ENCODE measurements at places on chromosomes 16 and 17. TPM values are rescaled to one million over a fixed set of nuclear protein-coding genes. Genes with fewer than 3 reads are reported as not detected.

DNA sequence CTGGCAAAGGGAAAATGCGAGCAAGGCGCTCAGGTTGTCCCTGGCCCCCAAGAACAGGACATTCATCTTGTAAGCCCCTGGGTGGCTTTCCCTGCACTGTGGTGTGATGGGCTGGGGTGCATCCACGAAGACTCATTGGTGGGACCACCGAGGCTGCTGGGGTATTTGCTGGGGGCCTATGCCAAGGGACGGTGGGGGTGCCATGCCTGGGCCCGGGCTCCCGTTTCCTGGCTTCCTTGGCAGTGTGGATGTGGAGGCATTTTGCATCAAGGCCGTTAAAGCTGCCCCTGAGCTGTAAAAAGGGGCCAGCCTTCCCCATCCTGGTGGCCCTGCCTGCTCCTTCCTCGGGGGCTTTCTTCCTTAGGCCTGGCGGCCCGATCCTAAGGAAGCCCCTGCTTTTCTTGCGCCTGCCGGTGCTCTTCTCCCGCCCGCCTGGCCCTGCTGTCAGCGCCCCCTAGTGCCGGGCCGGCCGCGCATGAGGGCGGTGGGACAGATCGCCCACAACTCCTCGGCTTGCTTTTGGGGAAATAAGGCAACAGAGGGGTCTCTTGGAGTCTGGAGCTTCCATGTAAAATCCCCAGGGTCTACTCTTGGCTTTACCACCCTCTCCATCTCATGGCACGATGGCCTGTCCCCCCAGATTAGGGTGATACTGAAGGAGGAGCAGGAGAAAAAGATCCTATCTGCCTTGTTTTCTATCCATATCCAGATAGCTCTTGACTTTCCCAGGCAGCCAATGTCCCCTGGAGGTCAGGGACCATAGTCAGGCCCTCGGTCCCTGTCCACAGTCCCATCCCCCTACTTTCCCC is 9.8 kb upstream of the TBX2 start:
- no peaks in the 10 kb centered on the region for H3K36me3 ChIP-seq
- DNase-seq = no peak
- H3K27ac ChIP-seq = no peak overlapping the region
- H3K4me3 ChIP-seq = no peak overlapping the region
- peaks cover 7% of the 10 kb centered on the region for H3K4me1 ChIP-seq

- no peak overlapping the region for H3K27ac ChIP-seq
- H3K27me3 ChIP-seq = peaks cover 24% of the 10 kb centered on the region
- H3K4me3 ChIP-seq = no peak overlapping the region
- no peaks in the 10 kb centered on the region for H3K36me3 ChIP-seq
Observed at GRCh38 chr17:77593081-77593480, 365.4 kb upstream of the TNRC6C start.

NXPH3 gene
- 2.2 TPM for total RNA-seq

CARD14 gene
- total RNA-seq = not detected

DNA sequence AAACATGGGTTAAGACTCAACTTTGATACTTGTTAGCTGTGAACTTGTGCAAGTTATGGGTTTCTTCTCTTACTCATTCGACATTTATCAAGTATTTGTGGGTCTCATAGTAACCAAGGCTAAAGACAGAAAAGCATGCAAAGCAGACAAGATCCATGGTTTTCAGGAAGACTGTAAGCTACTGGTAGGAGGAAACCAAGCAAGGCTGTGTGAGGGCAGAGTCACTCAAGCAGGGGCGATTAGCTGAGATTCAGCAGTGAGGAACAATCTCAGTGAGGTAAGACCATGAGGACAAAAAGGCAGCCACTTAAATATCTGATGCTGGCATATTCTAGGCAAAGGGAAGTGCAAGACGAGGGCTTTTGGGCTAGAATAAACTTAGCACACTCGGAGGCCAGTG is 29.5 kb downstream of the MBTD1 start:
- H3K36me3 ChIP-seq = no peaks in the 10 kb centered on the region
- no peak for DNase-seq
- H3K4me3 ChIP-seq = no peak overlapping the region
- H3K27ac ChIP-seq = no peak overlapping the region
- H3K4me1 ChIP-seq = no peaks in the 10 kb centered on the region

- no peak overlapping the region for H3K4me3 ChIP-seq
- H3K27ac ChIP-seq = no peak overlapping the region
- no peaks in the 10 kb centered on the region for H3K36me3 ChIP-seq
- DNase-seq = no peak
- no peaks in the 10 kb centered on the region for H3K27me3 ChIP-seq
Observed at GRCh38 chr16:56226187-56226586, 34.9 kb downstream of the GNAO1 start.

DNA sequence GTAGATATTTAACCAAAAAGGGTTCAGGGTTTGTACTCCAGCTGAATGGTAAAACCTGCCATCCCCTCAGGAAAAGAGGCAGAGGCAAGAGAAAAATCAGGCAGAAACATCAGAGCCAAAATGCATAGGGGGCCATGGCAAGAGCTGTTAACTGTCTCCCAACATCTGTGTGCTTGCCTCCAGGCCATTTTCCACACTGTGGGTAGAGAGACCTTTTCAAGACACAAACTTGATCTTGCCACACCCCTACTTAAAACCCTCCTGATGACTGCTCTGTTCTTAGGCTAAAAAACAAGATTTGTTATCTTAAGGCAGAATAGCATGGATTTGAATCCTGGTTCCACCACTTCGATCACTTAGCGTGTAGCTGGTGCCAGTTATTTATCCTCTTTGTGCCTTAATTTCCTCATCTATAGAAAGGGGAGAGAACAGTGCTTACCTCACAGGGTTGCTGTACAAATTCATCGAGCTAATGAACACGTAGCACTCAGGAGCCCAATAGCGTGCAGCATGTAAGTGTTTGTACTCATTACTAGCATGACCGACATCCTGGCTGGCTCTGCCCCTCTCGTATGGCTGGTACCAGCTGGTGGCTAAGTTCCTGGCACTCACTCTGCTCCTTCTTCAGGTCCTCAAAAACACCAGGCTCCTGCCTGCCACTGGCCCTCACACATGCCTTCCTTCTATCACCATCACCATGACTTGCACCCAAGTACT is 25.8 kb downstream of the STAT3 start:
- H3K27ac ChIP-seq = no peak overlapping the region
- no peaks in the 10 kb centered on the region for H3K27me3 ChIP-seq
- no peak overlapping the region for H3K4me3 ChIP-seq
- peaks cover 39% of the 10 kb centered on the region for H3K4me1 ChIP-seq

GRCh38 chr17:54785643-54786268 is 114.9 kb upstream of the TOM1L1 start:
- DNase-seq = no peak
- H3K27me3 ChIP-seq = no peaks in the 10 kb centered on the region
- H3K4me3 ChIP-seq = no peak overlapping the region
- no peak overlapping the region for H3K27ac ChIP-seq

PLXDC1 gene
- total RNA-seq = not detected

- H3K27me3 ChIP-seq = no peaks in the 10 kb centered on the region
- no peak overlapping the region for H3K4me3 ChIP-seq
- H3K4me1 ChIP-seq = peaks cover 16% of the 10 kb centered on the region
- no peaks in the 10 kb centered on the region for H3K36me3 ChIP-seq
Observed at GRCh38 chr17:1989135-1989534, 36.0 kb downstream of the RTN4RL1 start.

CCDC144A gene
- not detected for total RNA-seq

DNA sequence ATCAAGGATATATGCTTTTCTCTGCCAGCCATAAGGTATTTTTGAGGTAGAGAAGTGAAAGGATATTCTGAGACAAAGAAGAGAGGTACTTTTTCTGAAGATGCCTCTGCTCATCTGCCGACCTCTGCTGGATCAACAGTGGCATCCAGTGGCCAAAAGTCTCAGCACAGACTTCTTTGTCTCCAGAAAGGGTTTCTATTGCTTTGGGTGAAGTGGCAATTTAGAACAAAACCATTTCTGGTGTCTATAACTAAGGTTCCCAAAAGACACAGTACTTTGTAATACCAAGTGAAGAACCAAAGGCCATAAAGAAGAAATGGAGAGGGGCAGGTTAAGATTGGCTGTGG is 155.2 kb upstream of the C17orf78 start:
- no peak overlapping the region for H3K27ac ChIP-seq
- H3K4me3 ChIP-seq = no peak overlapping the region
- H3K36me3 ChIP-seq = peaks cover 11% of the 10 kb centered on the region
- no peaks in the 10 kb centered on the region for H3K4me1 ChIP-seq
- H3K27me3 ChIP-seq = no peaks in the 10 kb centered on the region
- peak; percentile 4 for DNase-seq

GRCh38 chr16:30987581-30988190 is 2.7 kb downstream of the HSD3B7 start:
- H3K27ac ChIP-seq = no peak overlapping the region
- H3K36me3 ChIP-seq = peaks cover 23% of the 10 kb centered on the region
- H3K27me3 ChIP-seq = no peaks in the 10 kb centered on the region
- peaks cover 5% of the 10 kb centered on the region for H3K4me1 ChIP-seq
- DNase-seq = no peak

CFAP119 gene
- 1.1 TPM for total RNA-seq

DNA sequence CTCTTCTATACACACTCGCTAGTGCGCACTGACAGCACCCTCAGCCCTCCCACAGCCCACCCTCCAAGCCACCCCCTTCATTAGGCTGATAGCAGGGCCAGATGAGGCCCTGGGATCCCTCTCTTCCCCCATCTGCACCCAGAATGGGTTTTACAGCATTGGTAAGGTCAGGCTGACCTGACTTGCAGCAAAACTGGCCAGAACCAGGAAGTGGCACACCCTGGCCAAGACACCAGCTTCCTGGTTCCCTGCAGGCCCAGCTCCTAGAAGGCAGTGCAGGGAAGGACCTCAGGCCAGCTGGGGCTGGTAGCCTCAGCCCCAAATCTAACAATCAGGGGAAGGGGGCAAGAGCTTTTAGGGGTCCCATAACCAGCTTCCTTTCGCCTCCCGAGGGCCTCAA is 50.0 kb upstream of the MRPS23 start:
- peaks cover 54% of the 10 kb centered on the region for H3K4me1 ChIP-seq
- DNase-seq = no peak

DNA sequence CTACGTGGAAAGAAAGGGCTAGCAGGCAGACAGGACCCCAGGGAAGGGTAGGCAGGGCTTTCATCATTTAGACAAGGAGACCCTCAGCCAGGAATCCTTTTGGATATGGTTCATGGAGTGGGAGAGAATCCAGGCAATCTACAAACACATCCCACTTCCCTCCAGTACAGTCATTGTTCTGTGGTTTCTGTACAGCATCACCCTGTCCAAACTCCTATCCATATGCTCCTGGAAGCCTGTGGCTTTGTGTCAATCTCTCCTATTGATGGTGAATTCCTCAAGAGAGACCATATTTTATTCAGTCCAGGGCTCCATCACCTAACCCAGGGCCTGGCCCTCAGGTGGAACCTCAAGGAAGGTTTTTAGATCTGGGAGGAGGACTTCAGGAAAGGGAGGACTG is 99.2 kb downstream of the SPACA3 start:
- no peaks in the 10 kb centered on the region for H3K4me1 ChIP-seq
- no peak overlapping the region for H3K4me3 ChIP-seq
- H3K27me3 ChIP-seq = peaks cover 9% of the 10 kb centered on the region
- no peak for DNase-seq

- no peak overlapping the region for H3K4me3 ChIP-seq
- no peaks in the 10 kb centered on the region for H3K36me3 ChIP-seq
- H3K27ac ChIP-seq = no peak overlapping the region
Observed at GRCh38 chr17:69802045-69802740, 272.8 kb upstream of the KCNJ16 start.
